ENCODE measurements at places on chromosomes 13 and 19.

DNA sequence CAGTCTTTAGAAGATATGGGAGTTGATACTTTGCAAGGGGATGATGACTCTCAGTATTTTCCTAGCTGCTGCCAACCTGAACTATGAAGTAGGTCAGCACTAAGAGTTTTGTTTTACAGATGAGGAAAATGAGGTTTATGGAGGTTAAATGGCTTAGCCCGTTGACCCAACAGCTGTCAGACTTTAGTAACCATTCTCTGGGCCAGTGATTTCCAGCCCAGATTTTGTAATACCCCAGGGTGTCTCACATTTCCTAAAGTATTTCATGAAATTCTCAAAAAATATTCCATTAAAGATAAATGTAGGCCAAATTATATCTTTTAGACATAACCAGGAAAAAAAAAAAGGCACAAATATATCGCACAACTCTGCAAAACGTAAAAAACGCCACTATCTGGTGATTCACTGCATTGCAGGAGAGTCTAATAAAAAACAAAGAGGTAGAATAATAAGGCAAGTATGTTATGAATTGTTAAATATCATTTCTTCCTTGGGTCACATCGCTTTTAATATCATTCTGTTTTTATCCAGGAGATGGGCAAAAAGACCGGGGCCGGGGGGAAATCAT, 112.5 kb downstream of the DACH1 start:
- DNase-seq, result no peak

DNA sequence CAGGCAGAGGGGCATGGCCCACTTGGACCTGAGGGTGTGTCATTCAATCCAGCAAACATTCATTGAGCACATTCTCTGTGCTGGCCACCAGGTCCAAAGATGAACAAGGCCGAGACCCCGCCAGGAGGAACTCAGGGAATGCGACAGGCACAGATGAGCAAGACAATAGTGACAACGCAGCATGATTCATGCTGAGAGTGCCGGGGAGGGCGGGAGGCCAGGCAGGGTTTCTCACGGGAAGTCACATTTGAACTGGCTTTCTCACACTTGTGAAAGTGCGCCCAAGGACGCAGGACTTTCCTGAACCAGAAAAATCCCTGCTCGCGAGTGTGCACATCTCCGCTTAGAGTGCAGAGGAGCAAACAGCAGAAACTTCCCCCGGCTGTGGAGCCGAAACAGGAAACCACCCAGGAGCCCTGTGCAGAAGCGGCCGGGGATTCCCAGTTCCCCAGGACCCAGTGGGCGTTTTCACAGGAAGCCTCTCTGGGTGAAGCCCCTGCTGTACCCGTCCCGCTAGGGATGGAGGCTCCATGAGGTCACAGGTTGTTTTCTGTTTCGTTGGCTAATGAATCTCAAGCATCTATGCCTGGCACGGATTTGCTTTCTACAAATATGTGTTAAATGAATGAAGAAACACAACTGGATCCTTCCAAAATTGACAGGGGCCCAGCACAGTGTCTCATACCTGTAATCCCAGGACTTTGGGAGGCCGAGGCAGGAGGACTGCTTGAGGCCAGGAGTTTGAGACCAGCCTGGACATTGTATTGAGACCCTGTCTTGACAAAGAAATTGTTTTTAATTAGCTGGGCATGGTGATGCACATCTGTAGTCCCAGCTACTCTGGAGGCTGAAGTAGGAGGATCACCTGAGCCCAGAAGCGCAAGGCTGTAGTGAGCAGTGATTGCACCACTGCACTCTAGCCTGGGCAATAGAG, 68.4 kb upstream of the TM9SF2 start:
- peak; percentile 93 for DNase-seq

DNA sequence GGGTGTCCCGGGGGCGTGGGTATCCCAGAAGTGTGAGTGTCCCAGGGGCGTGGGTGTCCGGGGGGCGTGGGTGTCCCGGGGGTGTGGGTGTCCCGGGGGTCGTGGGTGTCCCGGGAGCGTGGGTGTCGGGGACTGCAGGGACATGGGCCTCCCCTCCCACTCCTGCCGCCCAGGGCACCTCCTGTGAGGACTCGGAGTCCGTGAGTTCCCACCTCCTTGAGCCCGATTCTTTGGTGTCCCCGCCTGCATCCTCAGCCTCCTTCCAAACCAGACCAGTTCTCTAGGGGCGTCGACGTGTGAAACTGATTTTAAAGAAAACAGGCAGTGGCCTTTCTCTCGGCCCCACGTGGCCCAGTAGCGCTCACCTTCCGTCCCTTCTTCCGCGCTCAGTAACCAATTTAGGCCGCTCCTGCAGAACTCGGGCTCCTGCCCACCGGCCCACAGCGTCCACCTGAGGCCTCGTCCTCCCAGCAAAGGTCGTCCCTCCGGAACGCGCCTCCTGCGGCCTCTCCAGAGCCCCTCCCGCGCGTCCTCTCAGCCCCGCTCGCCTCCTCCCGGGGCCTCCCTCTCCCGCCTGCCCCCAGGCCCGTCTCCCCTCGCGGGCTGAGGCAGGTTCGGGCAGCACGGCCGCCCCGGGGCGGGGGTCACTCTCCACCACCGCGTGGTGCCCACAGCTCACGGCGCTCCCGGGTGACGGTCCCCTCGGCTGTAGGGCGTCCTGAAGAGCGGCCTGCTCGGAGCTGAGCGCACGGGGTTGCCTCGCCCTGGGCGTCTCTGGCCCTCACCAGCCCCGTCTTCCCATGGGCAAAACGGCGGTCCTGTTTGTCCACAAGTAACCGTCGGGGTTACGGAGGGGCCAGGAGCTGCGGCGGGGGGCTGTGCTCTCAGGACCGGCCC, 3.8 kb downstream of the F7 start:
- no peak for DNase-seq

DNA sequence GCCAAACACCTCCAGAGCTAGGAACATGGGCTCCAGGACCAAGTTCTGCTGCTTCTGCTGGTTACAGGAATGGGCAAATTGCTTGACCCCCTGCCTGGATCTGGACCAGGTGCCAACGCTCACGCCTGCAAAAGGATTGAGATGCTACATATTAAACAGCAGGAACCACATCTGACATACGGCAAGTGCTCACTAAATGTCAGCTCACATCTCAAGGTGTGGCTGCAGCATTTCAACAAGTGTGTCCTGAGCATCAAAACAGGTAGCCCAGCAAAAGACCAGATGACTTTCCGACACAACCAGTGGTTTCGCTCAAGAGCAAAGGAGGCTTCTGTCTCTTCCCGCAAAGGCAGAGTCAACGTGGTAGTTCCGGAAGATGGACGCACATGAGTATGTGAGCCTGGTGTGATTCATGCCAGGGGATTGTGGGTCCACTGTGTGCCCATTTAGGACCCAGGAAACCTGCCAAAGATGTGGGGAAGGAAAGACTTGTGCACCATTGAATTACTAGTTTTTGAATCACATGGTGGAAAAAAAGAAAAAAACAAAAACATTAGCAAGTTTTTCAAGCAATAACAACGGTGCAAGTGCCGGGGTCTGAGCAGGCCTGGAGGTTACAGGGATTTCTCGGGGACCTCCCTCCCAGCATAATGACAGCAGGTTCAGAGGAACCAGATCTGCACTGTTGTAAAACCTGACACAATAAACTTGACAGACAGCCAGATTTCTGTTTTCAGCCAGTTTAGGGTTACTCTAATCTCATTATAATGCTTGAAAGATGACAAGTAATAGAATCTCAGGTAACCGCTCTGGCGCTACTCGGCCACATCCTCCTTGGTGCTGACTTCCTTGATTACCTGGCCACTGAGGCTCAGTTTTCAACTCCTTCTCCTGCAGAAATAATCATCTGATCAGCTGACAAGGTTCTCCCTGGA, 77.9 kb downstream of the SOX1 start:
- DNase-seq, result no peak

GRCh38 chr13:112452380-112453206, 76.4 kb downstream of the SPACA7 start:
- no peak for DNase-seq

GRCh38 chr19:39410017-39410830, 2.2 kb upstream of the PLEKHG2 start:
- peak; percentile 74 for DNase-seq

GRCh38 chr13:51557875-51558612, 26.2 kb upstream of the WDFY2 start:
- DNase-seq, result no peak

DNA sequence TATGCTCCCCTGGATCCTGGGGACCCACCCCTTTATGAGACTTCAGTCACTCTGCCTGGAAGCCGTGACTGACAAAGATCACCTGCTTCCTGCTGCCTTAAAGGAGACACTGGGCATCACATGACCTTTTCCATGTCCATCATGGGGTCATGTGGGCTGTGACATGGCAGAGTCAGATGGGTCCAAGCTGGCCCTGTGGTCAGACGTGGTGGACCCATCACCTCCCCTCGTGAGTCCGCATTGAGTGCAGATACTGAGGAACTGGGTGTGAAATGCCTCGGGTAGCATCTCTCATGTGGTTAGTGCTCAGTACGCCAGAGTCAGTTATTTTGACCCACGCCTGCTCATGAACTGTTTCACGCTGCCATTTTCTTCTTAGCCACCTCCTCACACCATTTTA, 27.1 kb downstream of the NKPD1 start:
- DNase-seq, result no peak

GRCh38 chr19:10315335-10316214, at the start of gene FDX2:
FDX2 (minus strand) TSS chr19:10316015; CDS start chr19:10315996, 19 bp downstream.
- peak; percentile 92 for DNase-seq

DNA sequence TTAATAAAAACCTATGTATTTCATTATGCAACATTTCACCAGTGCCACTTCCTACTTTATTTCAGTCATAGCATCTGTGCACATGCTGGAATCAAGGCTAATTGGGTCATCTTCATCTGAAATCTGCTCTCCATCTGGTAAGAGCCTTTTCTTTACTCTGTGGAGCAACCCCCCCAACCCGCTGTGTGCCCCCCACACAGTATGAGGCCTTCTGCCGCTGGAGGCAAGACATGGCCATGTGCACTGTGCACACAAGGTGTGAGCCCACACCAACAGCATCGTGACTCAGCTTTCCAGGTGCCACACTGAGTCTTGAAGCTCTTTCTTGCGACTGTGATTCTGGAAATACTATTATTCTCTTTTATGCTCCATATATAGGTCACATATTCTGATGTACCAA, 471.0 kb downstream of the TBC1D4 start:
- no peak for DNase-seq

- no peak for DNase-seq
Measured at GRCh38 chr13:75936791-75937190, 300.7 kb downstream of the LMO7 start.

- DNase-seq, result no peak
Measured at GRCh38 chr19:31718032-31718431, 368.8 kb upstream of the TSHZ3 start.

- no peak for DNase-seq
Measured at GRCh38 chr13:45630791-45631190, 15.3 kb upstream of the ERICH6B start.

DNA sequence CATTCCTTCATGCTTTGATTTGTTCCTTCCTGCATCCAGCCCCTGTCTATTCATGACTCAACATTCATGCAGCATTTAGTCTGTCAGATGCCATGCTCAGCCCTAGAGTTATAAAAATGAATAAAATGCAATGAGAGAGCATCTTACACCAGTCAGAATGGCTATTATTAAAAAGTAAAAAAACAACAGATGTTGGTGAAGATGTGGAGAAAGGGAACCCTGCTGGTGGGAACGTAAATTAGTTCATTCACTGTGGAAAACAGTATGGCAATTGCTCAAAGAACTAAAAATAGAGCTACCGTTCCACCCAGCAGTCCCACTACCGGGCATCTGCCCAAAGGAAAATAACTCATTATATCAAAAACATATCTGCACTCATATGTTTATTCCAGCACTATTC, 70.0 kb upstream of the GTF3A start:
- DNase-seq, result no peak
